ENCODE measurements at places on chromosomes 6 and 20.

- DNase-seq: no peak
Observed at GRCh38 chr6:36578431-36578830, 15.7 kb upstream of the SRSF3 start.

DNA sequence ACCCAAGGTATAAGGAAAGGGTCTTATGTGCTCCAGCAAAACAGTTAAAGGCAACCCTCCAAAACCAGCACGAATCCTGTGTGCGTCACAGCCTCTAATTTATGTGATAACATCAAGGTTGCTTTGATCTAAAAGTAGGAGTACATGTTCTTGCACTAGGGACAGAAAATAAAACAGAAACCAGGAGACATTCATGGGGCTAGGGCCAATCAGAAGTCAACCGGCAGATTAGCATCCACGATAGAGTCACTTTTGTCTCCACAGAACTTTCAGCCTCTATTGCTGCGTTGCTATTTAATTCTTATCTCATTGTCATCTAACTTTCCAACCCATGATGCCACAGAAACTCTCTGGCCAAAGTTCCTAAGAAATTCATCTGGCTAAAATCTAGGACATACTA lies 178.8 kb upstream of the PTCHD4 start:
- DNase-seq: no peak

DNA sequence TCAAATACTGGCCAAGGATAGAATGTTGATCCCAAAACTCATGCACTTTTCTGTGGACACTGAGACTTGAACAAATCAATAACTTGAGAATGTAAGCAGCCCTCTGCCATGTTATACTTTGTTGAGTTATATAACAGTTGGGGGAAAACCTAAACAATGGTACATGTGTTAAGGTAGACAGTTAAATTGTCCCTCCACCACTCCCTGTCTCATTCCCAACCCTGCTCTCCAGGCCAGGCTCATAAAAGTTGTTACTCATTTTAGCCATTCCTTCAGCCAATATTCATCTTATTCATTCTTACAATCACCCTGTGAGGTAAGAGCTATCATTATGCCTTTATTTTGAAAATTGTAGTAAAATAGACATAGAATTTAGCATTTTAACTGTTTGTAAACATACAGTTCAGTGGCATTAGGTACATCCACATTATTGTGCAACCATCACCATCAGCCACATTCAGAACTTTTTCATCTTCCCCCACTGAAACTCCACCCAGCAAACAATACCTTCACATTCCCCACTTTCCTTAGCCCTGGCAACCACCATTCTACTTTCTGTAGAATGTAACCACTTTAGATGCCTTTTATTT lies 38.2 kb upstream of the IER3 start:
- DNase-seq: no peak

GRCh38 chr6:127749095-127749494 lies 151.8 kb downstream of the THEMIS start:
- no peak for DNase-seq

DNA sequence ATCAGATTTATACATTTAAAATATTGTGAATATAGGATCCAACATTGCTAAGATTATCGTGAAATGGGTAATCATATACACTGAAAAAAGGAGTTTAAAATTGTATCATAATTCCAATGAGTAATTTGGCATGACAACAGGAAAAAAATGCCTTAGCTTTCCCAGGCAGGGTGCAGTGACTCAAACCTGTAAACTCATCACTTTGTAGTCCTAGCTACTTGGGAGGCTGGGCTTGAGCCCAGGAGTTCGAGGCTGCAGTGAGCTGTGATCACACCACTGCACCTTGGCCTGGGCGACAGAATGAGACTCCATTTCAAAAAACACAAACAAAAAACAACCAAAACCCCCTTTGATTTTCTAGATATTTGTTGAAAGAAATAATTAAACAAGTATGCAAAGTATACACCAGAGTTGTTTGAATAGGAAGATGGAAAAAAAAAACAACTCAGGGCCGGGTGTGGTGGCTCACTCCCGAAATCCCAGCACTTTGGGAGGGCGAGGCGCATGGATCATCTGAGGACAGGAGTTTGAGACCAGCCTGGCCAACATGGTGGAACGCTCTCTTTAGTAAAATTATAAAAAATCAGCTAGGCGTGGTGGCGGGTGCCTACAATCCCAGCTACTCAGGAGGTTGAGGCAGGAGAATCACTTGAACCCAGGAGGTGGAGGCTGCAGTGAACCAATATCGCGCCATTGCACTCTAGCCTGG lies 98.7 kb downstream of the TRERF1 start:
- DNase-seq: no peak

DNA sequence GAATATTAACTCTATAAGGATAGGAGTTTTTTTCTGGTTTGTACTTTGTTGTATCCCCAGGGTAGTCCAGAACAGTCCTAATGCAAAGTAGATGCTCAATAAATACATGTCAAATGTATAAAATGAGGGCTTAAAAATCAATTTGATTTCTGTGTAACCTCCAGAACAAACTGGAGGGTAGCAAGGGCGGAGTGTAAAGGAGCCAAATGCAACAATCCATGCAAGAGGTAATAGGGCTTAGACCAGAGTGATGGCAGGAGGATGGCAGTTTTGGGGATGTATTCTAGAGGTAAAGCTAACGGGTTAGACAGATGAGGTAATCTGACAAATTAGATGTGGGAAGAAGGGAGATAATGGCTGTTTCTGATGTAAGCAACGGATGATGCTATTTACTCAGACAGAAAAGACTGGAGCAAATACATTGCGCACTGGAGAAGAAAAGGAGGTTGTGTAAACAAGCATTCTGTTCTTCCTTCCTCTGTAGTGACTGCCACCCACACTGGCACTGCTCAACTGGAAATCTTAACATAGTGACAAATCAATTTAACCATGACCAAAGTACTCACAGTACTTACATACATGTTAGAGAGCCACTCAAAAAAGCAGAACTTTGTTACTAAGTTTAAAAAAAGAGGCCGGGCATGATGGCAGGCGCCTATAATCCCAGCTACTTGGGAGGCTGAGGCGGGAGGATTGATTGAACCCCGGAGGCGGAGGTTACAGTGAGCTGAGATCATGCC lies 2.0 kb downstream of the ZNF318 start:
- peak; percentile 20 for DNase-seq

DNA sequence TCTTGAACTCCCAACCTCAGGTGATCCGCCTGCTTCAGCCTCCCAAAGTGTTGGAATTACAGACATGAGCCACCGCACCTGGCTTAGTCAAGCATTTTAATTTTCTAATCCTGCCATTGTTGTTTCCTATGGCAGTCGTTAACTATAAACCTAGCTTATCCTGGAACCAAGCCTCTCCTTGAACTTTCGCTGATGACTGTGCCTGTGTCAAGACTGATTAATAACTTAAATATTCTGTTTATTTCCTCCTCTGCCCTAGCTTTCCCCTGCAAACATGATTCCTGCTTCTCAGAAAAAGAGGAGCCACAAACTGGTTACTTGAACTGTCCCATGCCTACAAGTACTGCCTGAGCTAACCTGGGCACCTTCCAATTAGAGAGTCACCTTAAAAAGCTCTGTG lies 1.5 kb downstream of the VNN1 start:
- no peak for DNase-seq

GRCh38 chr6:155077784-155078183 lies 82.7 kb downstream of the TIAM2 start:
- DNase-seq: no peak

GRCh38 chr6:87827346-87827745 lies 125.3 kb upstream of the AKIRIN2 start:
- DNase-seq: no peak

- no peak for DNase-seq
Observed at GRCh38 chr20:15446373-15446772, 1109.0 kb upstream of the FLRT3 start.

DNA sequence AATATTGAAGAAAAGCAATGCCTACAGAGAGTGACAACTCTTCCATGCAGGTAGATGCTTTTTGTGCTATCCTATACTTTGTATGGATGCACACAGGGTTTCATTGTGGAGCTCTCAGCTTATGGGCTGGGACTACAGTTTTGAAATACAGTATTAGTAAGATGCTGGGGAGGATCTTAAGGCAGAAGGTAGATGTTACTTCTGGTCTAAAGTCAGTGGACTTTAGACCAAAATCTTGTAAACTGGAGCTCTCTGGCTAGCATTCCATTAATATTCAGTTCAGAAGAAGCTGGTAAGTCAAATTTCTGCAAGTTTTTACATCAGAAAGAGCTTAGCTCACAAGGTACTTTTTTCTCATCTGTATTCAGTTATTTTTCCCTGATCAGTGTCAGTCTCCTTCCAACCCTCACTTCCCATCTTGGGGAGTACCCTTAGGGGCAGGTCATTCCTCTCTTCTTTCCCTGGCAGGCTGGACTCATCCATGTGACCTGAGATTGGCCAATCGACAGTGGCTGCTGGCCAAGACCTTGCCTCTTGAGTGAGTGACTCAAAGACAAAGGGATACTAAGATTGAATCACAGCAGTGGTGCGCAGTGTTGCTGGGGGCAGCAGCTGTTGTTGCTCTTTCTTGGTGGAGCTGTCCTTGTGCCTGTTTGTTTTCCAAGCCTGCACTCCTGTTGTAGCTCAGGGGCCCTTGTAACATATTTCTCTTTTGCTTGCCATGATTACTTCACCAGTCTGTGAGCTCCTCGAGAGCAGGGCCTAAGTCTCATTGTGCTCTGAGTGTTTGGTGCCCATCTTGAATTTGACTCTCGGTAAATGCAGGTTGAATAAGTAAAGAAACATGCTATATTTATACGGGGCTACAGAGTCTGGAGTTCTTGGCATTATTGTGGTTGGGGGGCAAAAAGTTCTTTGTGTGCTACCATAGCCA lies 2.8 kb upstream of the PHF20 start:
- DNase-seq: peak; percentile 6

DNA sequence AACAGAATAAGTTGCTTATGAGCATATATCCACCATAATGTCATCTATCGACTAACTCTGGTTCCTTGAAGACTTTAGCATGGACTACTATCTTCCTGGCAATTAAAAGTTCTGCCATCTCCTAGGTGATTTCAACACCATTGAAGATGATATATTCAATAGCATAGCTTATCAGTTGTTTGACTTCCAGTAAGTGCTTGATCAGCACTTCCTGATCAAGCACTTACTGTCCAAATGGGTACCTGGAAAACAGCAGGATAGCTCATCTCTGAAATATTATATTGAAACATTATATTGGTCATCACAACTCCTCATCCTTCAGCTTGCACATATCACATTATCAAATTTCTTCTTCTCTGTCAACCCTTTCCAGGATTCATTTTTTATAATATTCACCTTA lies 75.5 kb upstream of the HMGCLL1 start:
- no peak for DNase-seq

- no peak for DNase-seq
Observed at GRCh38 chr6:105802703-105803102, 283.4 kb upstream of the PRDM1 start.

DNA sequence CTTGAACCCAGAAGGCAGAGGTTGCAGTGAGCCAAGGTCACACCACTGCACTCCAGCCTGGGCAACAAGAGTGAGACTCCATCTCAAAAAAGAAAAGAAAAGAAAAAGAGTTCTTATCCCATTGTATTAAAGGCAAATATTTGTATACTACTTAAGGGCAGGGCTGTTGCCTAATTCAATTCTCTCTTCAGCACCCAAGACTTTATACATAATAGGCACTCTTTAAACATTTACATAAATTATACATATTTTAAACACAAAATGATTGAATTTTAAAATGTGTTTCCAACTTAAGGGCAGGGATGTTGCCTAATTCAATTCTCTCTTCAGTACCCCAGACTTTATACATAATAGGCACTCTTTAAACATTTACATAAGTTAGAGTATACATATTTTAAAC lies 424.3 kb upstream of the ARID1B start:
- no peak for DNase-seq

DNA sequence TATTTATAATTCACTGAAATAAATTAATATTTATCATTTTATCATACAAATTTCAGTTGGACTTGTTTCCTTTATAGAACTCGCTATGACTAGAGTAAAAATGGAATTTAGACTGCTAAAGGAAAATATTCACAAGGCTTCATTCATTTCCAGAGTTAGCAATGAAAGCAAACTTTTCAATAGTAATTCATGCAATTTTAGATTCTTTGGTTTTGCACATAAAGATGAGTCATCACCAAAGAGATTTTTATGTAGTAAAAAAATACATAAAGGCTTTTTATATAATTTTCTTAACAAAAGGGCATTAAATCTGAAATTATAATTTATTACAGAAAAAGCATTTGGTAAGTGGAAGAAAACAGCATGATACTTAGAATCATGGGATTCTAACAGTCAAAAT lies 37.2 kb upstream of the STXBP5 start:
- no peak for DNase-seq

GRCh38 chr6:32940656-32941213 lies at the start of gene HLA-DMB:
Gene HLA-DMB, minus strand, starts transcription at chr6:32941028. Its CDS starts 221 bp downstream, at chr6:32940807.
- peak; percentile 41 for DNase-seq

- DNase-seq: no peak
Observed at GRCh38 chr20:13900496-13900895, 89.9 kb downstream of the SEL1L2 start.

DNA sequence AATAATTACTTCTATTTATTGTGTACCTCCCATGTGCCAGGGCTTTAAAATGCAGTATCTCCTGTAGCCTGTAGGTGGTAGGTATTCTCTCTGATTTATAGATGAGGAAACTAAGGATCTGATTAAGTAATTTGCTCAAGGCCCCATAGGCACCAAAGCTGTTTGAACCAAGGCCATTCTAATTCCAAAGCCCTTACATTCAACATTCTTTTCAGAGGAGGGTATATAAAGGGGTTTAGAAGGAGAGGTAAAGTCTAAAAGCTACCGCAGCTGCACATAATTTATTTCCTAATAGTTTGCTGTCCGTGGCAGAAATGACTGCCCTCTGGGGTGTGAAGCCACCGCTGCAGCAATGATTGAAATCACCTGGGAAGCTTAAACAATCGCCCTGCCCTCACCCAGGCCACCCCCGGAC lies 95.0 kb upstream of the FAM8A1 start:
- no peak for DNase-seq

DNA sequence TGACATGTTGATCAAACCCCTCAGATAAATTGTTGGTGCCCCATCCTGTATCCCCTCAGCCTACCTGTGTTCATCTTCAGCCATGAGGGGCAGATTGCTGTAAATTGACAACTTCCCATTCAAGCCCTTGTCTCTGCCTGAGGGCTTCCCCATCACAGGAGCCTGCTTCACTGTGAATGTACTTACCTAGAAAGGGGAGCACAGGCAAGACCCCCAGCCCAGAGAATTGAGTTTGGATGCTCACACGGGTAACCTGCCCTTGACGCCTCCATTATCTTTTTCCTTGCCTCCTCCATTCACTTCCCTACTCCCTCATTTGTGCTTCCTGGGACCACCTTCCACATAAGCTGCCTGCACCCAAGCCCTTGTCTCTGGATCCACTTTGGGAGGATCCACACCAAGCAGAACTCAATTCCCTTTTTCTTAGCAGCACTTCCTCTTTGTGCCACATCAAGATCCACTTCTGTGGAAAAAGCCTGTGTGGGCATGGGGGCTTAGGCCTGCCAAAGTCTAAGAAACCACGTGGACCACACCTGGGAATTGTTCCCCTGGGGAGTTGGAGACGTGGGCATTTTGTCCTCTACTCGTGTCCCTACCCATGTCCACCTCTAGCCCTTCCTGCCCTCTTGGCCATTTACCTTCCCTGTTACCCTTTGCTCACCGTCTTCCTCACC lies 103.4 kb upstream of the FOXA2 start:
- DNase-seq: no peak

- no peak for DNase-seq
Observed at GRCh38 chr20:19835533-19836222, 77.6 kb downstream of the RIN2 start.
